ENCODE measurements at places on chromosomes 7 and 10.
A peak's percentile ranks its signal among the peaks of the same experiment; 100 is the strongest.

GRCh38 chr7:70693321-70693685, 438.6 kb upstream of the GALNT17 start:
- DNase-seq, result no peak

DNA sequence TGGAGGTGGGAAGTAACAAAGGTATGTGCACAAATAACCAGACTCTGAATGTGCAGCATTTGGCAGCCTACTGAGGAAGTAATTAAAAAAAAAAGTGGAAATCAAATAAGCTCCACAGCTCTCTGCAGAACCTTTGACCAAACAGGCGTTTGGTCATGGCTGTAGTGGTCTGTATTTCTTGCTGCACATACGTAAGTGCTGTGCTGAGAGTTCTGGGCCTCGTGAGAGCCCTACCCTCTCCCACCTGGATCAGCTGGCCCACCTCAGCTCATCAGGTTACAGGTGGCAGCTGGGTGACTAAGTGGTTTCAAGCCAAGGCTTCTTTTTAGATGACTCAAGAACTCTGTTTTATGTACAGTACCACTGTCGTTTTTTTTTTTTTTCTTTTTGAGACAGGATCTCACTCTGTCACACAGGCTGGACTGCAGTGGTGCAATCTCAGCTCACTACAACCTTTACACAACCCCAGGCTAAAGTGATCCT, 178.2 kb upstream of the KLF6 start:
- no peak for DNase-seq

- DNase-seq, result no peak
Measured at GRCh38 chr7:2823130-2823529, 21.0 kb downstream of the GNA12 start.

DNA sequence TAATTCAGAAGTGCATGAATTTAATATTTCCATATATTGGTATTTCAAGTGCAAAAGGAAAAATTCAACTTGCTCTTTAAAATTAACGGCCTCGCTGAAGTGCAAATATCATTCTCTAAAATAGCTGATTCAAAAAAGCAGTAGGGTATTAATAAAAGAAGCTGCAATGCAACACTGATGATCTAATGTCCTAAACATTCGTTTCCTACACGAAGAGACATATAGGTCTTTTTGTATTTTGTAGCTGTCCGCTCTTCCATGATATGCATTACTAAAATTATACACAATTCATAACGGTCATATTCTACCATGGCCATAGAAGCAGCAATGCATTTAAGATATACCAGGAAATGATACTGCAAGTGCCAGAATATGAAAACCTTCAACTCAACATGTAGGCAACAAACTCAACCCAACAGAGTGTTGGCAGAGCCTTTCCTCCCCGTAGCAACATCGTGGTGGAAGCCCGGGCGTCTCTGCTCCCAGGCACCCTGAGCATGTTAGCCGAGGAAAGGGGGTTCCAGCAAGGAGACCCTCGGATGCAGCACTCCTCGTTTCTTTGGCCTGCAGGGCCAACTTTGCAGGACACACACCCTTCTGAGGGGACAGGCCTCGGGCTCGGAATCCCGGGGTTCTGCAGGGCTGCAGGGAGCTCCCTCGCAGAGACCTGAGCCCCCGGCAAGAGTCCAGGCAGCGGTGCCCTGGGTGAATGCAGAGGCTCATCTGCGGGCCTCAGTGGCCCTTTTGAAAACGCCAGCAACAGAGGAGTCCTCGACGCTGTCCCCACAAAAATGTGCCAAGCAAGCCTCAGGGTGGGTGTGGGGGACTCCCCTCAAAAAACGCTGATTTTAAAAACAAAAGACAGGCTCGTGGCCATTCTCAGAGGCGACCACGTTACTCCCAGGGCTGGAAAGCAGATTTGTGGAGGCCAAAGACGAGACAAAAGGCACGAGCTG, 1.6 kb downstream of the FAM171A1 start:
- DNase-seq, result no peak

DNA sequence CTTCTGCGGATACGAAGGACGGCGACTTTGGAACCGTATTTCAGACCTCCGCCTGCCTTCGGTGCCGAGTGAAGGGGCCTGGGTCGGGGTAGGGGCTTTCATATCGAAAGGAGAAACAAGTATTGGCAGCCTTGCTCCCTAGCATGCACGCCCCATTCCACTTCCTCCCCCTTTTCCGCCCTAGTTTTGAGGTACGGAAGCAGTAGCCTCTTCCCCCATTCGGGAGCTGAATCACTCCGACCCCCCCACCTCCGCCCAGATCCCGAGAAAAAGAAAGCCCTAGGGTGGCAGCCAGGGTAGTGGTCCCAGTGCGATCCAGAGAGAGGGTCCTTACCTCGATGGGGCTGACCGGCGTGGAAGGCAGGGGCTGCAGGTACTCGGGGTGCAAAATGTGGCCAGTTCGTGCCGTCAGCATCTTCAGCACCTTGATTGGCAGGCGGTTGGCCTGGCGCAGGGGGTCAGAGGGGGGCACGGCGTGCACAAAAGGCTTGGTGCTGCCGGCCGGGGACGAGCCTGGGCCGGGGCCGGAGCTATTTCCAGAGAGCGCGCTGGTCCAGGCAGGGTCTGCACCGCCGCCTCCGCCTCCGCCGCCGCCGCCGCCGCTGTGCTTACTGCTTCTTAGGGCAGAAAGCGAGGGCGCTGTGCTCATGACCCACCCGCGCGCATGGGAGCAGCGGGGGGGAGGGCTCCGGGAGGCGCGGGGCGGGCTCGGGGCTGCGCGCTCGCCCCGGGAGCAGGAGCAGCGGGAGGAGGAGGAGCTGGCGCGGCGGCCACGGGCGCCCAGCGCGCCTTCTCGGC, 594 bp downstream of the ZNF503 start:
- DNase-seq, result peak; percentile 25

DNA sequence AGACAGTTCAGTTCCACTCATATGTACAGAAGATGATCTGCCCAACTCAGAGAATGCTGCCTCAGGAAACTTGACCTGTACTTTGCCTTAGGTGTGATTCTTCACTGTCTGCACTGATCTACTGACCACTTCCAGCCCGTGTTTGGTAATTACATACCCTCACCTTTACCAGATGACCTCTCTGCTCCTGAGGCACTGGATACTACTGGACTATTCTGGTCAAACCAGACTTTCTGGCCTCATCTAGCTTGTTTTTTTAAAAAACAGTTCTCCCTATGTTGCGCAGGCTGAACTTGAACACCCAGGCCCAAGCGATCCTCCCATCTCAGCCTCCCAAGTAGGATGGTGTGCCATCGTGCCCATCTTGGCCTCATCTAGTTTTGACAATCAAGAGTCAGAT, 26.2 kb downstream of the IDE start:
- no peak for DNase-seq

DNA sequence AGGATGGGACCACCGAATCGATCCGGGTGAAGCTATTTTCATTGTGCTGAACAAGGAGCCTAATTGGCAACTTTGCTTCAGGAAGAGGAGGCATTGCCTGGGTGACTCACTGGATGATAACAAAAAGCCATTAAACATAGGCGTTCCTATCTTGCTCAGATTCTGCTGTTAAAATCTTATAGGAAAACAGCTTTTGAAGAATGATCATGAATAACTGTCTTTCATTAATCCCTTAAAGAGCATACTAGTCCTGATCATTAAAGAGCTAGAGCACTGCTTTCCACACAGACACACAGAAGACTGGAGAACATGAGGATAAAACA, 174.2 kb upstream of the IMMP2L start:
- no peak for DNase-seq

DNA sequence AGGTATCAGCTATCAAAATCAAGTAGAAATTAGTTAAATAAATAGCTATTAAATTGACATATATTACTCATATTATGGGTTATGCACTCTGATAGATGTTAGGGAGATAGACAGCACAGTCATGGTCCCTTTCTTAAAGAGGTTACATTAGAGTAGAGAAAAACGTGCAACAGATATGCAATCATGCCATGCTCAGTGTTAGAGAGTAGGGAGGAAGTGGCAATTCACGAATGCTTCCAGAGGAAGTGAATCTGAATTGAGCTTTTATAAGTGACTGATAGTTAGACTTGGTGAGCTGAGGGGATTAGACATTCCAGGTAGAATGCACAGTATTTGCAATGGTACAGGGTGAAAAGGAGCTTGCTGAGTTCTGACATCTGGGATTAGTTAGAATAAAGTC, 349.8 kb downstream of the NXPH1 start:
- DNase-seq, result no peak

DNA sequence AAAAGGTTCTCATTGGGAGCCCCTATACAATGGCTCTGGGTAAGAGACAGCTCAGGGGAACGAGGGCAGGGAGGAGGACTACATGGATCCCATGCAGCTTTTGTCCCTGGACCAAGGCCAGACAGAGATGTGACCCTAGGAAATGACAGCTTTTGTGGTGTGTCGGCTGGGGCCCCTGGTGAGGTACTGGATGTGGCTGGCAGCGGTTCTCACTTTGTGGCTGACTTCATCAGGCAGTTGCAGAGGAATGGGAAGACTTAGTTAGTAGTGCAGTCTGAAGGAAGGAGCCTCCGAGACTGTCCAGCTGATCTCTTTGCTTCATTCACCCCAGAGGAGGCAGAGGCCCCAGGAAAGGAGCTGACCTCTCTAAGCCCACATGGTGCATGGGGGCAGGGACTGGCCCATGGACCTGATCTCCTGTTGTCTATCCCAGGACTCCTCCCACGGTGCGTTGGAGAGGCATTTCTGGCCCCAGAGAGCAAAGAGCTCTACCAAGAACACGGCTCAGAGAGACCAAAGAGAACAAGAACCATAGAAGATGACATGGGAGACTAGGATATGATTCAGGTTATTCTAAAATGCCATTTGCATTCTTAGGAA, 202.9 kb downstream of the RPS24 start:
- DNase-seq, result no peak

- no peak for DNase-seq
Measured at GRCh38 chr10:68408898-68409518, 1.9 kb upstream of the RUFY2 start.

DNA sequence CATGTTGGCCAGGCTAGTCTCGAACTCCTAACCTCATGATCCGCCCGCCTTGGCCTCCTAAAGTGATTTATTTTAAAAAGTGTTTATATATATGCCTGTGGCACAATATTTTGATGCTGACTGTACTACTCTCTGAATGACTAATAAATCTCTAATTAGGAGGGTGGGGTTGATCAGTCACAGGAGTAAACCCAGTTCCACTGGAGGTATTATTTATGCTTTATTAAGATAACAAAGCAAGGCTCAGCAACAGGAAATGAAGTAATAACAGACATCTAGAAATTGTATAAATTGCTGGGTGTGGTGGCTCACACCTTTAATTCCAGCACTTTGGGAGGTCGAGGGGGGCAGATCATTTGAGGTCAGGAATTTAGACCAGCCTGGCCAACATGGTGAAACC, 26.0 kb upstream of the MCU start:
- DNase-seq, result no peak

GRCh38 chr10:100370714-100371481, 23.9 kb downstream of the SCD start:
- DNase-seq, result peak; percentile 78

DNA sequence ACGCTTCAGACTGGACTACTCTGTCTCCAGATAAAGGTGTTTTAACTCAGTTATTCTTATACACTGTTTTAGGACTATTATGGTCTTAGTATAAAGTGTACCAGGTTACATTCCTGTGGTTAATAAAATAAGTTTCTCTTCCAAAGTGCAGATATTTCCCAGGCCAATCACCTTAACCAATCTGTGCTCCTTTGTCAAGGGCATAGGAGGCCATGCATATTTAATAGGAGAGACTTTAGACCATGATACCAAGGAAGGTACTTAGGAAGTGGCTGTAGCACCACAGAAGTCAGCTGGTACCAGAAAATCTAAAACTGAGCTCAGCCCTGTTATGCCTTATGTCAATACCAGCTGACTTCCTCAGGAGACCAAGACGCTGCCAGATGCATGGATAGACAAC, 226.5 kb upstream of the TMEM72 start:
- no peak for DNase-seq

DNA sequence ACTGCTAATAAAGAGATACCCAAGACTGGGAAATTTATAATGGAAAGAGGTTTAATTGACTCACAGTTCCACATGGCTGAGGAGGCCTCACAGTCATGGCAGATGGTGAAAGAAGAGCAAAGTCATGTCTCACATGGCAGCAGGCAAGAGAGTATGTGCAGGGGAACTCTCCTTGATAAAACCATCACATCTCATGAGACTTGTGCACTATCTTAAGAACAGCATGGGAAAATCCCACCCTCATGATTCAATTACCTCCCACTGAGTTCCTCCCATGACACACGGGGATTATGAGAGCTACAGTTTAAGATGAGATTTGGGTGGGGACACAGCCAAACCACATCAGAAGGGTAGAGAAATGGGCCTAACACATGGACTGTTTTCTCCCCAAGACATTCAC, 156.3 kb downstream of the CCDC71L start:
- peak; percentile 27 for DNase-seq

DNA sequence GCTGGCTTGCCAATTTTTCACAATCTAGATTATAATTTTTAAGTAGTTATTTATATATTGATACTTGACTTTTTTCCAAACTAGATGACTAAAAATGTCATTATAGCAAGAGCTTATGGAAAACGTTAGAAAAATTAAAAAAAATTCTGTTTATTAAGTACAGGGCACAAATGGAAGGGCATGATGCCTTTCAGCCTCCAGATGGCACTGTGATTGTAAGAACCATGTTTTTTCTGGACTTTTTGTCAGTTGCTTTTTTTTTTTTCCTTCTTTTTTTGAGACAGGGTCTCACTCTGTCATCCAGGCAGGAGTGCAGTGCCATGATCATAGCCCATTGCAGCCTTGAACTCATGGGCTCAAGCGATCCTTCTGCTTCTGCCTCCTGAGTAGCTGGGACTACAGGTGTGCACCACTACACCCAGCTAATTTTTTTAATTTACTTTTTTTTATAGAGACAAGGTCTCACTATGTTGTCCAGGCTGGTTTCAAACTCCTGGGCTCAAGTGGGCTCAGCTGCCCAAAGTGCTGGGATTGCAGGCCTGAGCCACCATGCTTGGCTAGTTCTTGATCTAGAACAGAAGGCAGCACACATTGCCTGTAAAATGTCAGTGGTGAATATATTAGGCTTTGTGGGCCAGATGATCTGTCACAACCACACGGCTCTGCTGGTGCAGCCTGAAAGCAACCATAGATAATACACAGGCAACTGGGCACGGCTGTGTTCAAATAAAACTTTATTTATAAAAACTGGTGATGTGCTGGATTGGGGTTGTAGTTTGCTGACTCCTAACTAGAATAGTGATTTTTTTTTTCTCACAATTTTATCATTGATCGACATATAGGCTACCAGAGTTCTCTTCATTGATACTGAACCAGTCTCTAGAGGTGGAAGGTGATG, 27.4 kb downstream of the UCMA start:
- no peak for DNase-seq

DNA sequence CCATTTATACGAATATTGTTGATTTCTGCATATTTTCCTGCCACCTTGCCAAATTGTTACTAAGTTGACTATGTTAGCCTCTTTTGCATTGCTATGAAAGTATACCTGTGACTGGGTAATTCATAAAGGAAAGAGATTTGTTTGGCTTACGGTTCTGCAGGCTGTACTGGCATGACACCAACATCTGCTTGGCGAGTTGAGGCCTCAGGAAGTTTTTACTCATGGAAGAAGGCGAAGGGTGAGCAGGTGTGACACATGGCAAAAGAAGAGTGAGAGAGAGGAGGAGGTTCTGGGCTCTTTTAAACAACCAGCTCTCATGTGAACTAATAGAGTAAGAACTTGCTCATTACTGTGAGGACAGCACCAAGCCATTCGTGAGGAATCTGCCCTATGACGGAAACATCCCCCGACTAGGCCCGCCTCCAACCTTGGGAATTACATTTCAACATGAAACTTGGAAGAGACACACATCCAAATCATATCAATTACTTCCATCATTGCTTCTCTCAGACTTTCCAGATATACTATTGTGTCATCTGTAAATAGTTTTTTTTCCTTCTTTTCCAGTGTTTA, 8.4 kb downstream of the RALA start:
- DNase-seq, result no peak
